ENCODE measurements at places on chromosomes 5 and 9.
A peak's percentile ranks its signal among the peaks of the same experiment; 100 is the strongest.

- DNase-seq: no peak
Observed at GRCh38 chr5:151522226-151522625, 68.9 kb downstream of the FAT2 start.

DNA sequence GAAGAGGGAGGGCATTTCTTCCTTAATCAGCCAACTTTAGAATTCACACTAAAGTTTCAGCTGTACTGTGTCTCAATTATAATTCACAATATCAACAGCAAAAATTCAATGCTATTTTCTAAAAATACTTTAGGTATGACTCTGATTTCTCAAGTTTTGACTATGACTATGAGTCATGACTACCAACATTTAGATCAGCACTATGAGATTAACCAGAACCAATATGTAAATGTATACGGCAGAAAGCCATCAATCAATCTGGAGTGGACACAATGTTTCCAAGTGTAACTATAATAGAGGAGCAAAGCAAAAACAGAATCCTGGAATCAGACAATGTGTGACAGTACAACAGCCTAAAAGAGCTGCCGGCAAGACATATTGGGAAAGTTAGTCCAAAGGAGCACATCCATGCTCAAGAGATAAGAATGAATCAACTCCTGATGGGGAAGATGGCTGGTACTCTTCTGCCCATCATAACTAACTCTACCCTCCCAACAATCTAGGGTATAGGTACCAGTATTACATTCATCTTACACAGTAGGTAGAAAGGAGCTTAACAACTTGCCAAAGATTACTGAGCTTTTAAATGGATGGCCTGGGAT, 294.4 kb downstream of the SEMA5A start:
- DNase-seq: peak; percentile 36

DNA sequence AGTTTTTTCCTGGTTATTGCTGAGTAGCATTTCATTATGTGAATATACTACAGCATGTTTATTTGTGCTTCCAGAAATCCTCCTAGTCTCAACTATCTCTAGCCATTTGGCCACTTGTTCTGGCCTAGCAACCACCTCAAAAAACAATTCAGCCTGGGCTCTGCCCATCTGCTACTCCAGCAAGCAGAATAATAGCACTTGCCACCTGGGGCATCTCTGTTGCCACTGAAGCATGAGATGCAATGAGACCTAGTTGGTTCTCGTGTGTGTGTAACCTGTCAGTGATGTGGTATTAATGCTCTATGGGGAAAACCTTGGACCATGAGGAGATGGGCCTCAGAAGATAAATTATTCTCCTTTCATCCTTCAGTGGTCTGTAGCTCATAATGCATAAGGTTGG, 129.5 kb downstream of the RNF180 start:
- DNase-seq: no peak

DNA sequence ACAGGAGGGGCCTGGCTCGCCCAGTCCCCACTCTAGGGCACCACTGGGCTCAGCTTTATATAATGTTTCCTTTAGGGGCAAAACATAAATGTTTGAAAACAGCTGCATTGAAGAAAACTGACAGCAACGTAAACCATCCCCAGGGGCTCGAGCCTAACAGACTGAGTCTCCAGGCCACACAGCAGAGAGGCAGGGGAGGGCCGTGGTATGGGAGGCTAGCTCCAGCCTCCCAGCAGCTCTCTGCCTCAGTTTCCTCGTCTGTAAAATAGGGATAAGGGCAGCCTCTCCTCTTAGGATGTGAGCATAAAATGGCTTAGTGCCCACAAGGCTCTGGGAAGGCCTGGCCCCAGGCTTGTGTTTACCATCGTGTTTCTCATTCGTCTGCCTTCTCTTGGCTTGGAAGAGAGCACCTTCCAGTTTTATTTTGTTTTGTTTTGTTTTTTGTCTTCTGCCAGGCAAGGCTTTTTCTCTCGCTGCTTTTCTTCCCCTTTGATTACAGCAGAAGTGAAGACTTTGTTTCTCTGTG, 2.7 kb downstream of the ANKRD33B start:
- no peak for DNase-seq

- DNase-seq: no peak
Observed at GRCh38 chr9:5767968-5768932, 64.7 kb downstream of the ERMP1 start.

- DNase-seq: peak; percentile 56
Observed at GRCh38 chr5:20286512-20286911, 298.5 kb upstream of the CDH18 start.

DNA sequence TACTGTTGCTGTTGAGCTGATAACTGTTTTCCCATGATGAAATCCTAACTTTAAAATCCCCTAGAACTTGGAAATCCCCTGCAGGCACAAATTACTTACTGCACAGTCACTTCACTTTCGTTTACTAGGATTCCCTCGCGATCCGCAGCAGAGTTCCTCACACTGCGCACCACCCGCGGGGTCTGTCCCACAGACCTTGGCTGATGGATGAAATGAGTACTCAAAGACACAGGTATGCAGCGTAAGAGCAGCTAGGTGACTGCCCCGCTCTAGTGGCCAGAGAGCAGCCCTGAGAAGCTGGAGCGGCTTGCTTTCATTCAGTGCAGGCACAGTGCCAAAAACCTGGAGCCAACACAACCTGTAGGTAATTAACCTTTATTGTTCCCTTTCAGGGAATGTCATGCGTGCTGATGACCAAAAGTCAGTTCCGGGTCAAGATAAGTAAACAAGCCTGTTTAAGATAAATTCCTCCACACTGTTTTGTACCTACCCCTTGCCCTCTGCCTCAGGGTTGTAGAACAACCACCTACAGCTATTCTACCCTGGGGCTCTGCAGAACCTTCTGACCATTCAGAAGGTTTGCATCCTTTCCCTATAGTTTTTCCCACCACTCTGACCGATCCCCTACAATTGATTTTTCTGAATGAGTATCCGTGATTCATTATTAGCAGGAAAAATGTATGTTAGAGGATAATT, 191.2 kb downstream of the CDH9 start:
- DNase-seq: no peak

- no peak for DNase-seq
Observed at GRCh38 chr5:132666310-132667123, 7.3 kb upstream of the IL4 start.

- no peak for DNase-seq
Observed at GRCh38 chr5:58849921-58850667, 267.2 kb downstream of the RAB3C start.

DNA sequence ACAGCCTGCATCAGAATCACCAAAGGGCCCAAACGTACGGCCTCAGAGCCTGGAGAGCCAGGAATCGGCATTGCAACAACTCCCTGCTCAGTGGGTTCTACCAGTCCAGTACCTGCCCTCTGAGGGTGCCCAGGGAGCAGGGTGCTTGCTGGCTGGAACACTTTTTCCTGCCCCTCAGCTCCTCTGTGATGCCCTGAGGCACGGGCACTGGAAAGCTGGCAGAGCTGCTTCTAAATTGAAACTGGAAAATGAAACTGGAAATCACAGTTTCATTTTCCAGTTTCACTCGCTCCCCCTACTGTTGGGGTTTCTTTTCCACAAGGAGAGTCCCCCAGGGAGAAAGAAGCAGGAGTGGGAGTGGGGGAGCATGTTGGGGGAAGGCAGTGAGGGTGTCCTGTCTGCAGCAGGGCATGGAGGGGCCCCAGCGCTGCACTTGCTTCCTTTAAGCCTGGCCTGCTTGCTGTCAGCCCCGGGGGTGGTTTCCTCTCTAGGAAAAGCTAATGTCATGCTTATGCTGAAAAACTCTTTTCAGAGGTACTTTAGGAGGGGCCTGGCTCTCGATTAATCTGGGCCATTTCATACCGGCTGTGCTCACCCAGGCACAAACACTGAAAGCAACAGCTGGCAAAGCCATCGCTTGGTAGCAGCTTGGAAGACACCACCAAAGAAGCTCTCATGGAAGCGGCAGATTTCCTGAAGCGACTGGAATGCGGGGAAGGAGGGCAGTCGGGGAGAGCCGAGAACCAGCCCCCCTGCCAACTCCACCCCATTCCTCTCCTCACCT, 26.2 kb downstream of the IRF1 start:
- no peak for DNase-seq
